CD4-positive, alpha-beta T cell treated with Interleukin-15 for 4 hours (primary cell): ENCODE measurements at places on chromosomes 5 and 9.

- no peak for DNase-seq
Observed at GRCh38 chr5:170704417-170705192, 78.9 kb upstream of the GABRP start.

GRCh38 chr5:165004175-165004574 is 1498.8 kb downstream of the MAT2B start:
- no peak for DNase-seq

DNA sequence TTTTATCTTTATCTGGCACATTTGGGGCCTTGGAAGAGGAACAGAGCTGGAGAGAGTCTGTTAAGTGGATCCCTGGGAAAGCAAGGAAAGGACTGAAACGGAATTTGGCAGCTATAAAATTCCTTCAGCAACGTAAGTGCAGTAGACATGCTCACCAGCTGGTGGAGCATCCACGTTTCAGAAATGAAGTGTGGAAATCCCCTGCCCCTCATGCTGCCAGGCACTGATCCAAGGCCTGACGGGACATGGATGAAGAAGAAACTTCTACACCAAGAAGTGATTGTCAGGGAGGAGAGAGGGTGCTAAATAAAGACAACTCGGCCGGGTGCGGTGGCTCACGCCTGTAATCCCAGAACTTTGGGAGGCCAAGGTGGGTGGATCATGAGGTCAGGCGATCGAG is 209.3 kb downstream of the ROR2 start:
- no peak for DNase-seq

DNA sequence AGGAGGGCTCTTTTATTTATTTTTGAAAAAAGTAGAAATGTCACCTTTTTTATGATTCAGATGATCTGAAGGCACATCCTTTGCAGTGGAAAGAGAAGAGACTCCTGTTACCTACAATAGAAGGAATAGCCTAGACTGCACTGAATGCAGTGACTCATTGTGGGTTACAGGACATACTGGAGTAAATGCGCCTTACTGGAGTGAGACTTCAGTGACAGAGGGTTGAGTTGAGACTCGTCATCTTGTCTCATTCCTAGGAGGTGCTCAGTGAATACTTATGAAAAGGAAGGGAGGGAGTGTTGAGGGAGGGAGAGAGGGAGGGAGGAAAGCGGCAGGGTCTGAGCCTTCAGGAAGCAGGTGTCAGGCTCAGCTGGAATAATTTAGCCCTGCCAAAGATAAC is 25.2 kb downstream of the ANKRA2 start:
- DNase-seq = no peak

DNA sequence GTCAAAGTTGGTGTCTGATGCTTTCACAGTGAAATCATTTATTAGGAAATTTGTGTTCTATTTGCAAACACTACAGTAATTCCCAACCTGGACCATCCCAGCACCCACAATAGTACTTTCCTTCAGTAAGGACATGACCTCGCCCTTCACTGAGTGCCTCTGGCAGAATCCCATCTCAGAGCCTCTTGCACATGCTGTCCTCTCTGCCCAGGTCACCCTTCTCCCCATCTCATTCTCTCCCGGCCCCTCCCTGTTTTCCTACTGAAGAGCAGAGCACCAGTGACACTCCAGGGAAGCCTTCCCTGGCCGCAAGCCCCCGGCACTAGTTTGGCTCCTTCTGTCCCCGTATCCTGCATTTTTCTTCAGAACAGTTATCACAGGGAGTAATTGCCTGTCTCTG is 220.4 kb downstream of the MAPKAP1 start:
- no peak for DNase-seq
